ENCODE measurements at places on chromosomes 4 and X.

DNA sequence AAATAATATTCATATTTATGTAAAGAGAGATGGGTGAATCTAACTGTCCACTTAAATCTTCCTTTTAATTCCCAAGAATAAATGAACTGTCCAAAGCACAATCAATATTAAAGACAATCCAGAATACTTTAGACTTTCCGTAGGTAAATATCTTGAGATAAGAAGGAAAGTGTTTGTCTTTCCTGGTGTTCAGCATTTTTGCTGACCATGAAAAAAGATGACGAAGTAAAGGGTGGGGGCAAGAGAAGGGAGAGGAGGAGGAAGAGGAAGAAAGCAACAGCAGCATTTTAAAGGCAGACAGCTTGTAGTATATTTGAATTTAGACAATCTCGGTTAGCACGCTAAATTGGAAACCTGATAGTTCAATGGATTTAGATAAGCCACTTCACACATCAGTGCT, 498.2 kb downstream of the KCNIP4 start:
- DNase-seq: no peak

DNA sequence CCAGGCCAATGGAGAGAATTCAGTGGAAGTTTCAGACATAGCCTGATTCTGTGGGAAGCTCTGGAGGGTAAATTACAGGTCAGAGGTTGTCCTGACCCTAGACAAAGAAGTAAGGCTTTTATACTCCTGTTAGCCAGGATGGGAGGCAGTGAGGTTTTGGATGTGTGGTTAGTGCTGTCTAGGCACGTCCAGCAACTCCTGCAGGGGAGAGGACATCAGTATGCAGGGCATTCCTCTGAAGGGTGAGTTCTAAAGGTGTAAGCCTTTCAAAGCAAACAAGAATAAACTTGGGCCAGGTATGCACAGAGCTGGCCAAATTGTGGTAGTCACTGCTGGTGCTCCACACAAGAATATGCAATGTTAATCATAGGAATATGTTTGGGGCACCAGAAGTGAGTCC, 562.5 kb downstream of the CCSER1 start:
- DNase-seq: no peak

- no peak for DNase-seq
Measured at GRCh38 chr4:104138116-104138515, 356.6 kb downstream of the CXXC4 start.

DNA sequence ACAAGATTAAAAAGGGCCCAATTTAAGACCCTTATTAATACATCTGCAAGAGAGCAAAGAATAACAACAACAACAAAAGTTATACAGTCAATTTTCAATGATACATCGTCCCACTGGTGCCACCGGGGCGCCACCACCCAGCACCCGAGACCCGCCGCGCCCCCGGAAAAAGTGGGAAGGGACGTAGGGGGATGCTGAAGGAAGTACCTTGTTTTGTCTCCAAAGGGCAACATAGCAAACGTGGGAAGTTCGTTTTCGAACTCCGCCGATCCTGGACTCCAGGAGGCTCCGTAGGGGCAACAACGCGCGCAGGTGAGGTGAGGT, 1.7 kb downstream of the PDE5A start:
- DNase-seq: no peak

GRCh38 chrX:44152852-44153251, 179.7 kb upstream of the NDP start:
- DNase-seq: no peak

DNA sequence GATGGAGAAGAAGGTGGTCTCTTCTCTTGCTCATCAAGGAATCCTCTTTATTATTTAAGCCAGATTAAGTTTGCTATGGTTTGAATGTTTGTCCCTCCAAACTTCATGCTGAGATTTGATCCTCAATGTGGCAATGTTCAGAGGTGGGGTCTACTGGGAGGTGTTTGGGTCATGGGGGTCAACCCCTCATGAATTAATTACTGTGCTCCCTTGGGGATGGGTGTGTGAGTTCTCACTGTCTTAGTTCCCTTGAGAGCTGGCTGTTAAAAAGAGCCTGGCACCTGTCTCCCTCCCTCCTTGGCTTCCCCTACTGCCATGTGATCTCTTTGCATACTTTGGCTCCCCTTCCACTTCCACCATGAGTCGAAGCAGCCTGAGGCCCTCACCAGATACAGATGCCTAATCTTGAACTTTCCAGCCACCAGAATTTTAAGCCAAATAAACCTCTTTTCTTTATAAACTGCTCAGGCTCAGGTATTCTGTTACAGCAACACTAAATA, 36.0 kb upstream of the CD38 start:
- DNase-seq: no peak

DNA sequence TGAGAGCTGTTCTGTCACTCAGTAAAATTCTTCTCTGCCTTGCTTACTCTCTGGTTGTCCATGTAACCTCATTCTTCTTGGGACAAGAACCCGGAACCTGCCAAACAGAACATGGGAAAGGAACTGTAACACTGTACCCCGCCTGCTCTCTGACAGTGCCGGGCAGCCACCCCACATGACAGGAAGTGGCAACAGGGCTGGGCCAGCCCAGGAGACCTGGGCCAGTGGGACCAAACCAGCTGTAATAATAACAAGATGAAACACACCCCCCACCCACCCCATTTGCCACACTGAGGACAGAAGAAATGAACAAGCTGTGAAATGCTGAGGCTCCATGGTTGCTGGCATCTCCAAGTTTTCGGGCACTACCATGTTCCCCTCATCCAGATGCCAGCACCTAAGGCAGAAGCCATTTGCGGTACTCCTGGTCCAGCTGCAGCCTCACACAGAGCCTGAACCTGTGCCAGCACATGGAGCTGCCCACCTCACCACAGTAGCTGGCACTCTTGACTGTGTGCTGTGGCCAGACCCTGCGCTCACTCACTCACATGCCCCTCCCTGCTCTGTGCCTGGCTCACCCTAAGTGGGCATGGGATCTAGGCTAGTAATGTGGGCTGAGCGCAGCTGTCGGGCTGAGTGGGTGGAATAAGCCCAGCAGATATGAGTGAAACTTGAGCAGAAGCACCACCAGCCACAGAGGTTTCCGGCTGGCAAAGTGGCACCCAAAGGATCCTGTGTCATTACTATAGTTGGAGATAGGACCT, 126.2 kb upstream of the UGT8 start:
- no peak for DNase-seq
